T-helper 9 cell (primary cell): ENCODE measurements at places on chromosomes 13 and 19.
A peak's percentile ranks its signal among the peaks of the same experiment; 100 is the strongest.

- no peak for DNase-seq
Measured at GRCh38 chr13:114121496-114122126, 10.8 kb downstream of the RASA3 start.

DNA sequence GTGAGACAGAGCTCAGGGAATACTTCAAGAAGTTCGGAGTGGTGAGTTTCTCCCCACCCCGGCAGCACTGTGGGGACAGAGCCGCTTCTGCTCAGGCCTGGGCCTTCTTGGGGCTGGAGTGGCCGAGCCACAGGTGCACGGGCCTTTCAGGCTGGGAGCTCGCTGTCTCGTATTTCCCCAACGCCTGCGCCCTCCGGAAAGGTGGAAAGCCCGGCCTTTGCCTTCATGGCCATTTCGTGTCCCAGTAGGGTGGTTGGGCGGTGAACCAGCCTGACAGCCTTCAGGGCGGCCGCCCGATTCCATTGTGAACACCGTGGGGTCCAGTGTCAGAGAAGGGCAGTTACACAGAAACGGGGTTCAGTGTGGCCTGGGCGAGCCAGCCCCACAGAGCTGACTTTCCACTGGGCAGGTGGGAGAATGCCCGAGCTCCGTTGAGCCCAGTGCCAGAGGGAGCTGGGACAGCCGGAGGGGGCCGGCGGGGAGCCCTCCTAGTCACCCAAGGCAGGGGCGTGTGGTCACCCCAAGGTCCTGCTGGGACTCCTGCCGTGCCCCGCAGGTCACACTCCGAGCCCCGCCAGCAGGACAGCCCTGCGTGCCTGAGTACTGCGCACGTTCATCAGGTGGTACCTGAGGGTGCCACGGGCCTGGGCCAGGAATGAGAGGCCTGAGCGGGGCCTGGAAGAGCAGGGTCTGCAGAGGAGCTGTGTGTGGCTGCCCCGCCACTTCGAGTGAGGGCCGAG lies 14.0 kb downstream of the DAZAP1 start:
- DNase-seq = no peak

DNA sequence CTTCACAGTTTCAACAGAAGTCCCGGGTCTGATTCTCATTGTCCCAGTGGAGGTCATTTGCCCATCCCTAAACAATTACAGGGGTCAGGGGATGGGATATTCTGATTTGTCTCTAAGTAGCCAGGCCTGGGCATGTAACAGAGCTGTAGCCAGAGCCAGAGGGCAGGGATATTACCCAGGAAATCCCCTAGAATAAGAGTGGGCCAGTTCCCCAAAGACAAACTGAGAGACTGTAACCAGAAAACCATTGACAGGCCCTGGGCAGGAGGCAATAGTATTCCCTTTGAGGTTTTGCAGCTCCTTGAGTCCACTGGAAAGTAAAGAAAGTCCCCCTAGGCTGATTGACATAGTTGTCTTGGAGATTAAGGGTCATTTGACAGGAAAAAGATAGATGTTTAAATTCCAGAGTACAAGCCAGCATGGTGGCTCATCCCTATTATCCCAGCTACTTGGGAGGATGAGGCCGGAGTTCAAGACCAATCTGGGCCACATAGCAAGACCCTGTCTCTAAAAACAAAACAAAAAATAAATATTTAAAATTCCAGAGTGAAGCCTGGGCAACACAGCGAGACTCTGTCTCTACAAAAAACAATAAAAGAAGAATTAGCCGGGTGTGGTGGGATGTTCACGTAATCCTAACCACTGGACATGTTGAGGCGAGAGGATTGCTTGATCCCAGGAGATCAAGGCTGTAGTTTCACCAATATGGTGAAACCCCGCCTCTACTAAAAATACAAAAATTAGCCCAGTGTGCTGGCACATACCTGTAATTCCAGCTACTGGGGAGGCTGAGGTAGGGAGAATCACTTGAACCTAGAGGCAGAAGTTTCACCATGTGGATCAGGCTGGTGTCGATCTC lies 1.9 kb upstream of the SDHAF1 start:
- DNase-seq = no peak

DNA sequence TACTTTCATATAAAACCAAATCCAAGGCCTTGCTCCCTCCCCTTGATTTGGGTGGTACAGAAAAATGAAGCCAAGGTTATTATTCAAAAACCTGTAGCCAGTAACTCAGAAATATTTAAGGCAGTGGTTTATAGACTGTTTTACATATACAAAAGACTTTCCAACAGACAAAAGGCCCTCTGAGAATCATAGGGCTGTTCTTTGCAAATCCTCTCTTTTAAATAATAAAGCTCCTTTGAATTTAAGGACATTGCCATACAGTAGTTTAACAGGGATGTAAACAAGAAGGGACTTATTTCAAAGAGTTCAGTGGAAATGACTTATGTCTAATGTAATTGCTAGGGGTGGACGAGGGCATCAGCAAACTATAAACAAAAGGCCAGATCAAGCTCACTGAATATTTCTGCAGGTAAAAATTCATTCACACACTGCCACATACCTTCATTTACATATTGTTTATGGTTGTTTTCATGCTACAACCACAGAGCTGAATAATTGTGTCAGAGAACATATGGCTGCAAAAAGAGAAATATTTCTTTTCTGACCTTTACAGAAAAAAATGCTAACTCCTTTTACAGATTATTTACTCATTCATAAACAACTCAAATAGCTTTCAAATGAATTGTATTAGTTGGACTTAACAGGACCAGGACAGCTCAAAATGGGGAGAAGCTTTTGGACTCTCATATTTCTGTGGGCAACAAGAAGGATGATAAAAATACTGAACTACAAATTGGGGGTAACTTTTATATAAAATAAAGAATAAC lies 665.6 kb downstream of the SLITRK1 start:
- DNase-seq = no peak

DNA sequence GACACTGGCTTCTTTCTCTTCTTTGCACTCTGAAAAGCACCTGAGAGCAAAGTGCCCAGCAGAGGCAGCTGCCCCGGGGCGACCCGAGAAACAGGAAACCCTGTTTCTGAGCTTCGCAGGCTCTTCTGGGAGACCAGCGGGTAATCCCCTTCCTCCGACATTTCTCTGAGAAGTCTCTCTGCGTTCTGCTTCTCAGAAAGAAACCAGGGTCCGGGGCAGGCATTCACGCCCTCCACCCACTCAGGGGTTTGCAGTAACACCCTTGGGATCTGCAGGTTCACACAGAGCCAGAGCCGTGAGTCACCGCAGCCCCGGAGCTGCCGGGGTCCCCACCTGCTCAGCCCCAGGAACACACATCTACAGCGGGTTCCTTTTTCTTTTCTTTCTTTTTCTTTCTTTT lies 86.0 kb downstream of the GADD45B start:
- DNase-seq = peak; percentile 36

DNA sequence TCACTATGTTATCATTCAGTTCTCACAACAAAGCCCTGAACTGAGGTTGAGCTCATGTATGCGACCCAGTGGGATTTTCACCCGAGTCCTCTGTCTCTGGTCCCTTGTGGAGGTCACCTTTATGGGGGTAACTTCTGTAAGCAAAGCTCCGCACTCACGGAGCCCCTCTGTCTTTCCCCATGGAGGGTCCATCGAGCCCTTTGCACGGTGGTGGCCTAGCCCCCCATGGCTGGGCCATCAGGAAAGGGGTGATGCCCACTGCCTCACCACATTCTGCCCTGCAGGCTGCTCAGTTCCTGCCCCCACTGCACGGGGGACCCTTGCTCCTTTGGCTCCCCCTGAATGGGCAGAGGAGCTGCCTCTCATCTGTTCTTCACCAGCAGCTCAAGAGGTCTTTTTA lies 39.6 kb downstream of the CHST8 start:
- no peak for DNase-seq

GRCh38 chr13:99282264-99283231 lies 24.4 kb upstream of the GPR18 start:
- DNase-seq = no peak

GRCh38 chr19:719636-720344 lies 11.1 kb downstream of the PALM start:
- no peak for DNase-seq

DNA sequence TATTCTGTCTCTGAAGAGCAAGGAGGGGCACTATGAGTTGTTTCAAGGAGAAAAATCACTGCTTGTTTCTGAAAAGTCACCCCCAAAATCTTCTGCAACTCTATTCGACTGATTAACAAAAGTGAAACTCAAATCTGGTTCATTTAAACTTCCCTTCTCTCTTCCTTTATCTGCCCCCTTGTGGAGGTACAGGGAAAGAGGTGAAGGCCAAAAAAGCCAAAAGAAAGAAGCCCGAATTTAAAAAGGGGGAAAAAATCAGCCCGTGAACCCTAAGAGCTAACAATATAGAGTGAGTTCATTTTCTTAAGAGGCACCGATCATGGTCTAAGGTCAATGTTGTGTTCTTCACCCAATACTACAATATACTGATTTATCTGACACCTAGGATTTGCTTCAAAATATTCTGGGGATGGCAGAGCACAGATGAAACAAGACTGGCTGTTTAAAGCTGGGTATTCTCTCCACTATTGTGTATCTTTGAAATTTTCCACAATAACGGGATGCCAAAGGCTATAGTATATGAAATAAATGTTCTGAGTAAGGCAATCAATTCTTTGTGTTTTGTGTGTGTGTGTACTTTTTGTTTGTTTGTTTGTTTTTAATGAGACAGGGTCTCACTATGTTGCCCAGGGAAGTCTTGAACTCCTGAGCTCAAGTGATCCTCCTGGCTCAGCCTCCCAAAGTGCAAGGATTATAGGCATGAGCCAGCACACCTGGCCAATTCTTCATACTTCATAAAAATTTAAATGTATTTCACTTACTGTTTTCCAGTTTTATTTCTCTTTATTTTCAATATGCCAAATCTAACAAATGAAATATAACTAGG lies 55.0 kb upstream of the EEF1AKMT1 start:
- no peak for DNase-seq

DNA sequence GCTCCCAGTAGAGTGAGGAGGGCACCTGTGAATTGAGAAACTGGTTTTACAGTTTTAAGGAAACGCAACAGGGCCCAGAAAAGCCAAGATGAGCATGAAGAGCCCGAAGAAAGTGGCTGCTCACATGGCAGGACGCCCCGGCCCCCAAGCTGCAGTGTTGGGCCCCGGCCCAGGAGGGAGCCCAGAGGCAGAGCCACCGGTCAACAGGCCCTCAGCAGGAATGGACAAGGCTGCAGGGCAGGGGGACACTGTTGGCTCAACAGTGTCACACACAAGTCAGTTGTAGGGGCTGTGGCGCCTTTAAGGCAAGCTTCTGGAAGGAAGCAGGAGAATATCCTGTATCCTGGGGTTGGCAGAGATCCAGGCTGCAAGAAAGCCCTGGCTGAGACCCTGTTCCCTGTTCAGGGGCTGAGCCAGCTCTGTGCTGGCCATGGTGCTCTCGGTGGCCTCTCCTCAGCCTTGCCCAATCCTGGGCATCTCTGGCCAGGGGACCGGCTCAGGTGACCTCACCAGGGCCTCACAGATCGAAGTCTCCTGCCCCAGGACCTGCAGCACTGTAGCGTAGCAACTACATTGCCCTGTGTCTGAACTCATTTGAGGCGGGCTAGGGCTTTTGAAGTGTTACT lies 28.0 kb downstream of the UPF1 start:
- DNase-seq = no peak

DNA sequence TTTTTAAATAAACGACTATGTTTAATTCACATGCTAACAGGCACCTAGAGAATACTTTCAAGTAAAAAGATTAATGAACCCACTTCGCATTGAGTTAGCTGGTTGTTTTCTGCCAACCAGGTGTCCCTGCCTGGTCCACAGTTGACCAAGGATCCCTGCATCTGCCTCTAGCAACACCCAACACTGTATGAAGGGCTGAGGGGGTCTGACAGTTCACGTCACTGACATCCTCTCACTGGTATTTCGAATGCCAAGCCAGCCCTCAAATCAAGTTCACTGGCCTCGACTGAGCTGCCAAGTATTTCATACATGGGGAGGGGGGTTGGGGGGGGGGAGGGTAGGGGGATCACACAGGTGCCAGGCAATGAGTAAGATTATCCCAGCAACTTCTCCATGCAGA lies 25.4 kb downstream of the SLC25A30 start:
- DNase-seq = no peak

DNA sequence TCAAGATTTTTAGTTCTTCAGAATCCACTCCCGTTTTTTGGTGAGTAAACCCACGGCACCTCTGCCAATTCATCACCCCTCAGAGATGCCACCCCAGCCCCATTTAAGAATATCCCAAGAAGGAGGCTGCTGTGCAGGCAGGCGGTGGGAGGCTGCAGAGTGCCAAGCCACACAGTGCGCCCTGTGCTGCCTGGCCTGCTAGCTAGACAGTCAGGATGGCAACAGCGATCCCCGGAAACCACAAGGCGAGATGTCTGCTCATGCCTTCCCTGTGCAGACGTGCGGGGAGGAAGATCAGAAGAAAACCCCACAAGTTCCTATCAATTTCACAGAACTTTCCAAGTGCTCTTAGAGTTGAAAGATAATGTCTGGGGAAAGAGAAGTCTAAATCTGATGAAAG lies 64.8 kb upstream of the GPR183 start:
- peak; percentile 58 for DNase-seq

GRCh38 chr13:102484329-102484728 lies 82.5 kb upstream of the FGF14 start:
- no peak for DNase-seq

GRCh38 chr13:47621931-47622330 lies 379.1 kb downstream of the SUCLA2 start:
- DNase-seq = no peak

- no peak for DNase-seq
Measured at GRCh38 chr19:7792281-7792680, 29.2 kb downstream of the CLEC4M start.

- DNase-seq = no peak
Measured at GRCh38 chr19:51800473-51801244, 5.7 kb downstream of the FPR3 start.

DNA sequence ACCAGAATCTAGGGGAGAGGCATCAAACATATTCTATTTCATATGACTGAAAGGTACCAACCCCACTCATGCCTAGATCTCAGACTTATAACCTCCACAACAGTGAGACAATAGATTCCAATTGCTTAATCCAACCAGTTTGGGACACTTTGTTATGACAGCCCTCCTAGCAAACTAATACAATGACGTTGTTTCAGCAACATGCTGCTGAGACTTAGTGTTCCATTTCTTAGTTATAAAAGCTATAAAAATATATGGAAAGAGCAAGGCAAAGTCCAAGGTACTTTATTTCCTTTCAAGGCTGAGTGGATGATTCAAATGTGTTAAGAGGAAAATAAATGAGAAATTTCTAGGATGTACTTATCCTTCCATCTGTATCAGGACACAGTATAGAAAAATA lies 352.0 kb downstream of the FGF14 start:
- no peak for DNase-seq

GRCh38 chr19:31064491-31064890 lies 284.7 kb downstream of the TSHZ3 start:
- DNase-seq = no peak

- DNase-seq = no peak
Measured at GRCh38 chr13:45820106-45820838, 31.3 kb downstream of the SIAH3 start.

DNA sequence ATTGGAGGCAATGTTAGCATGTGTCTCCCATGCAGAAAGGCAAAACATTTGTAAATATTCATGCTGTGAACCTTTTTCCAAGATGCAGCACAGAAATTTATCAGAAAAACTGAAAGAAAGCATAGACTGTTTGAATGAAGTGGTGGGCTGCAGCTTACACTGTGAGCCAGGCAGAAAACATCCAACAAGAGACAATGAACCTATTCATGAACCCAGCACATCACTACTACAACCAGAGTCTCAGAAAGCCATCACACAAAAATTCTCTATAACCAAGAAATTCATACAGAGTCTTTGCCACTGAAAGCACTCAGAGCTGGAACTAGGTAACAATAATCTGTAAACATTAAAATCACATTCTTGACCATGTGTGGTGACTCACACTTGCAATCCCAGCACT lies 448.9 kb downstream of the UQCRFS1 start:
- no peak for DNase-seq

- no peak for DNase-seq
Measured at GRCh38 chr13:45537516-45537915, 72.8 kb downstream of the COG3 start.
